Stimulated activated CD4-positive, alpha-beta T cell treated with anti-CD3 and anti-CD28 coated beads, Interleukin-2, amount 100 ng/mL, for 24 hours (primary cell): ENCODE measurements at places on chromosomes 5 and 9.

GRCh38 chr9:89803403-89803802 lies 198.6 kb downstream of the GADD45G start:
- DNase-seq, result no peak

GRCh38 chr9:117919538-117919937 lies 215.3 kb downstream of the TLR4 start:
- no peak for DNase-seq

- DNase-seq, result no peak
Observed at GRCh38 chr5:97026721-97027120, 90.8 kb downstream of the LNPEP start.

DNA sequence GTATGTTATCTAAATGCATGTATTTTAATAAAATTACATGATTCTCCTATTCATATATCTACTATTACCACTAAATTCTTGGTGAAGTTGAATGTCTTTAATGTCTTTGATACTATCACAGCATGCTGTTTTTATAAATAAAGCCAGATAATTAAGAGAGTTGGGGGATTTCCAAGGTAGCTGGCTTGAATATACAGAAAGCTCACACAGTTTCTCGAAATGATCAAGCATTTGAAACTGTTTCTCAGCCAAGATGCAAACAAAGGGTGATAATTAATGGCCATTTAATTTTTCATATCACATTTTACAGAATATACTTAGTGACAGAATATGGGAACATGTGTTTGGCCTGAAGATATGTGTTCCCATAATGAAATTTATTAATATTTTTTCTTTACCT lies 145.6 kb upstream of the CDH12 start:
- no peak for DNase-seq

DNA sequence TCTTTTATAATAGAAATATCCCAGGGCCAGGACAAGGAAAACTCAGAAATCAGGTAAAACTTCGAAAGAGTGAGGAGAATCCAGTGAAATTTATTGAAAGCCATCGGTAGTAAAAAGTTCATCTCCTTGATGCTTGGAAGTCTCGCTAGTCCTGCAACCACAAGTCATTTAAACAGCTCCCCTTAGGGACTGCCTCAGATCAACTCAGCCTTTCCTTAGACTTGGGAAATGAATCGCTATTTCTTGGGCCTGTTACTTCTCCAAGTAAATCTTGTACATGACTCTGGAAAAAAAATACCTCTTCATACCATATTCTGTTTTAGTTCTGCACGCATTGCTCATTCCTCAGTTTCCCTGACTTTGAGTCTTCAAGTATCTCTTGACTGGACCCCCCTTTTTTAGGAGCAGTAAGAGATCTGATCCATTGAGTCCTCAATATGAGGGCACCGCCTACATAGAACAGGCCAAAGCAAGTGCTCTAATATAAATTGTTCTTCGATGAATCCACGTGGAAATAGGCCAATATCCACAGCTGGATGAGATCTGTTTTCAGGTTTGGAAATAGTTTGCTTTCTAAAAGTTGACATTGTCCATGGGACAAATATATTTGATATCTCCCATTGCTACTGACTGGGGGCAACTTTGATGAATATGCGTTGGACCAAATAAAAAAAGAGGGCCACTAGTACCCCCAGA lies 114.2 kb downstream of the PRDM6 start:
- no peak for DNase-seq

- DNase-seq, result no peak
Observed at GRCh38 chr5:144183254-144183889, 12.7 kb downstream of the KCTD16 start.

- DNase-seq, result no peak
Observed at GRCh38 chr9:111458139-111459009, 25.8 kb downstream of the ECPAS start.

GRCh38 chr9:4665357-4665756 lies 923 bp downstream of the SPATA6L start:
- DNase-seq, result no peak

GRCh38 chr9:19216466-19216865 lies 14.0 kb upstream of the DENND4C start:
- no peak for DNase-seq

DNA sequence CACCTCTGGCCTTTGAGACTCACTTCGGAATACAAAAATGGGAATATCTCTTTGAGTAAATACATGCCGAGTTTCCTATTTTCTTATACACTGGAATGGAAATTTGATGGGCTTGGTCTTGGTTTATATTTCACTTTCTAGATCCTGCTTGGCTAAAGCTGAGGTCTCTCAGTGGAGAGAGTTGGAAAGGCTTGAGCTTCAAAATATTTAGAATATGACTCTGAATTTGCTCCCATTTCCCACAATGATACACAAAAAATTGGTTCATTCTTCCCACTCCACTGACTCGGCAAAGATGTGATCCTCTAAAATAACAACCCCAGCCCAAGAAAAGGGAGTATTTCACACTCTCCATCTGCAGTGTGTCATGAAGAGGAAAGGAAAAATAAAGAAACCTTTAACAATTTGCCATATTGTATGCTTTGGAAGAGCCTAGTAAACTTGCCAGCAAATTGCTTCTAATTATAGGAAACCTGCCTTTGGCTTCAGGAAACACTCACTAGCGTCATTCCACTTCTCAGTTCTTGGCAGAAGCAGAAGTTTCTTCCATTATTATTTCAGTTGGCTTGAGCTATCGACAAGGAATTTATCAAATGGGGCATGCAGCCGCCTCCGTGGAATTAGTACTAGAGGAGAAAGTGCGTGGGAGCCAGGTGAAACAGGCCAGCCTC lies 302.9 kb downstream of the NSG2 start:
- no peak for DNase-seq

GRCh38 chr9:15842051-15842450 lies 289.2 kb downstream of the CCDC171 start:
- no peak for DNase-seq

DNA sequence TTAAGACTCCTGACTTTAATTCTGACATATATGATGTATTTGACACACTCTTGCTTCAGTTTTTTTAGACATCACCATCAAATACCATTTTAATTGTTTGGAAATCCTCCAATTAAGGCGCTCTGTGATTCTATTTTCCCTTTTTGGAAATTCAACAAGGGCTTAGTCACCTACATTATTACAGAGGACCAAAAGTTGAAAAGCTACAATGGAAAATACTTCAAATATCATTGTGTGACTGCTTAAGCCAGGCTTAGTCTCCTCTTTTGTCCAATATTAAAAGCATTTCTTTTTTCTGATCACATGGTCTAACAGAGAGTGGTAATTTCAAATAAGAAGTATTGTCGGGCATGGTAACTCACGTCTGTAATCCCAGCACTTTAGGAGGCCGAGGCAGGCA lies 160.3 kb downstream of the CEMIP2 start:
- no peak for DNase-seq

DNA sequence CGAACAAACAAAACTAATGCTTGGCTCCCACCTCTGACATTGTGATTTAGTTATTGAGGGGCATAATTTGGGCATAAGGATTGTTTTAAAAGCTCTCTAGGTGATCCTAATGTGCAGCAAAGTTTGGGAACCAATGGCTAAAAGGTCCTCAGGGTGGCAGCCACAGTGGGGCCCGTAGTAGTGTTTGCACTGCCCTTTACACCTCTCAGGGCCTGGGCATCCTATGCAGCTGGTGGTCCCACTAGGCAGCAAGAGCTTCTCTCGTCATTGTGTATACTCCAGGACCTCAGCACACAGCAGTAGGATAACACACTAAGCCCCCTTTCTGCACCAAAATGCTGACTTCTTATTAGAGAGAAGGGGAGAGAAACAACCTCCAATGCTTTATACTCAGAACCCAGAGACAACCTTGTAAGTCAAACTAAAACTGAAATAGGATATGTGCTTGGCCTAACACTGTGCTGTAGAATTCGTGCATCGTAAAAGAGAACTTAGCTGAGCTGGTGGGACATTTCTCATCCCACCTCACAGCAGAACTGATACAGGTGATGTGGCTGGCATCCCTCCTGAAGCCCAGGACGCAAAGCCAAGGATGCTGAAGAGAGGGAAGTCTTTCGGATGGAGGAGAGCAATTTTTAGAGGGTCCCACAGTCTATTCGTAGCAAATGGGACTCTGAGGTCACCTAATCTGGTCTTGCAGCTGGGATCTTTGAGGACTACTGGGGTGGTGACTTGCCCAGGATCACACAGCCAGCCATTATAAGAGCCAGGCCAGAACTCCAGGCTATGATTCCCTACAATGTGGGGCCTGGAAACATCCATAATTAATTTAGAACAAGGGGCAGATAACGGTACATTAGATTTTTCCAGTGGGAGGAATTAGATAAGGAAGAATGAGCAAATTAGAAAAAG lies 1.2 kb downstream of the GLRX start:
- DNase-seq, result no peak

- no peak for DNase-seq
Observed at GRCh38 chr5:169811680-169812079, 168.6 kb downstream of the INSYN2B start.

DNA sequence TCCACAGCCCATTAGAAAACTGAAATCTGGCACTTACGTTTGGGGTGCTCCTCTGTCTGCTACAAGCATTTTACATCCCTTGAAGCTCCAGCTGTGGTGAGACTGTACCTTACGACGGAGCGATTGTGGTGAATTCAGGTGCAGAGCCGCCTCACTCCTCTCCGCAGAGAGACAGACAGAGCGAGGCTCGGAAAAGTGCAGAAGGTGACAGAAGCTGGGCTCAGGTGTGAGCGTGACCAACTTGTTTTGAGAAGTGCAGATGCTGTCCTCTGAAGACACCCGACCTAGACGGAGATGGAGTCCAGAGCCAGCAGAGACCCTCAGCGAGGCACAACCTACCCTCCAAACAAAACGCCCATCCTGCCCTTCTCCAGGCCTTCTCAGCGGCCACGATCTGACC lies 196.5 kb downstream of the MED10 start:
- DNase-seq, result no peak

- no peak for DNase-seq
Observed at GRCh38 chr5:139481122-139481533, 1.4 kb downstream of the STING1 start.

- DNase-seq, result no peak
Observed at GRCh38 chr5:10064546-10065195, 185.0 kb downstream of the ATPSCKMT start.

GRCh38 chr9:136048560-136049411 lies 46.3 kb downstream of the NACC2 start:
- DNase-seq, result no peak

- no peak for DNase-seq
Observed at GRCh38 chr5:56783261-56783660, 32.1 kb upstream of the MAP3K1 start.

DNA sequence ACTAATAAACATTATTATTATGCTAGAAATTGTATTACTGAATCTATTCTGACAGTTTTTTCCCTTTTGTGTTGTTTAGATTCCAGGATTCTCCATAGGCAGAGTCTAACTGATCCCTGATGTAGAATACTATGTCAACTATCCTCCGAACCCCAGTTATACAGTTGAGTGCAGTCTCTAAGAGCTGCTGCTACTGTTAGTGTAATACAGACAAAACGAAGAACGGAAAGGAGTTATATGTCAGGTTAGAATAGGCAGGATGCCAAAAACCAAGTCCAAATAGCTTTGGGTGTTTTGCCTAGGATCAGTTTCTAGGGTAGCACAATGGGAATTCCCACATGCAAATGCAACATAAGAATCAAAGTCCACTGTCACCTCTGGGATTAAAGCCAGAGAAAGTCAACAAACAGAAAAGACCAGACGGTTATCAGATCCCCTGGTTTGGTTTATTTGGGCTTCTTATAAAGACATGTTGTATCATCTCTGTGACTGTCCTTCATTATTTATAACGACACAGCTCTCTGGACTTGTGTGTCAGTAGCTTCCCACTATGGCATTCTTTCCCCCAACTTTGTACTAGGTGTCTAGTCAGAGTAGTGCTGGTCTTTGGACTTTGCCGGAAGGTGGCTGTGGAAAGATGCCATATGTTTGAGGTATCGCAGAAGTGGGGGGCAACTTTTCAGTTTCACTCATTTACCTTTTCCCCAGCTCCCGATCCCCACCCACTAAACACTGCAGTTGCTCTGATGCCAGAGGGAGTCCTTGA lies 14.9 kb upstream of the TMEM38B start:
- DNase-seq, result no peak

- no peak for DNase-seq
Observed at GRCh38 chr5:51902512-51902911, 519.3 kb downstream of the ISL1 start.

DNA sequence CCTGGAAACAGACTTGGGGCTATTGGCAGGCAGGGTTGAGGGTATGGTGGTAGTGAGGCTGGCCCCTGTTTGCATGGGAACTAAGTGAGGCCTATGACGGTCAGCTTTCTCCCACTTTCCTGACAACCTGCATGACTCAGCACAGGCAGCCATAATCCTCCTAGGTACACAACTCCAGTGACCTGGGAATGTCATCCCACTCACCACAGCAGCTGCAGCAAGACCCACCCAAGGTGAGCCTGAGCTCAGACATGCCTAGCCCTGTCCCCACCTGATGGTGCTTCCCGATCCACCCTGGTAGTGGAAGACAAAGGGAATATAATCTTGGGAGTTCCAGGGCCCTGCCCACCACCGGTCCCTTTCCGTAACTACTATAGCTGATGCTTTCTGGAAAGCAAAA lies 178.7 kb downstream of the NDUFS4 start:
- DNase-seq, result no peak

GRCh38 chr9:6667080-6667479 lies 21.6 kb upstream of the GLDC start:
- DNase-seq, result no peak

DNA sequence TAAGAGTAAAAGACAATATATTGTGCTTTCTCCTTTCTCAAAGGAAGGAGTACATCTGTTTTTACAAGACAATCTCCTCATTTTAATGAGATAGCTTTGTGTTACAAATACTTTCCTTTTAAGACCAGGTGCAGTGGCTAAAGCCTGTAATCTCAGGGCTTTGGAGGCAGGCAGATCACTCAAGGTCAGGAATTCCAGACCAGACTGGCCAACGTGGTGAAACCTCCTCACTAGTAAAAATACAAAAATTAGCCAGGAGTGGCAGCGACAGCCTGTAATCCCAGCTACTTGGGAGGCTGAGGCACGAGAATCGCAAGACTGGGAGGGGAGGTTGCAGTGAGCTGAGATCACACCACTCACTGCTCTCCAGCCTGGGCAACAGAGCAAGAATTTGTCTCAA lies 11.8 kb downstream of the TMEM161B start:
- DNase-seq, result no peak

- no peak for DNase-seq
Observed at GRCh38 chr9:69532396-69532795, 139.8 kb downstream of the APBA1 start.

- no peak for DNase-seq
Observed at GRCh38 chr5:21806943-21807342, 1046.2 kb downstream of the CDH12 start.

GRCh38 chr5:132246806-132247205 lies 10.7 kb upstream of the PDLIM4 start:
- no peak for DNase-seq

- no peak for DNase-seq
Observed at GRCh38 chr5:150315245-150315644, 12.5 kb upstream of the ARSI start.

GRCh38 chr5:168494057-168494555 lies 7.8 kb downstream of the RARS1 start:
- no peak for DNase-seq
